ENCODE measurements at places on chromosomes 12 and 14. TPM values are rescaled to one million over a fixed set of nuclear protein-coding genes. Genes with fewer than 3 reads are reported as not detected.

ANKS1B gene
- total RNA-seq: 0.98 TPM

LLPH gene
- 11.2 TPM for total RNA-seq

KRT80 gene
- total RNA-seq: 30.1 TPM

P2RX2 gene
- total RNA-seq: not detected

FGF23 gene
- total RNA-seq: not detected

TGM1 gene
- total RNA-seq: 2.6 TPM

KERA gene
- not detected for total RNA-seq

ABCD2 gene
- not detected for total RNA-seq

KRT71 gene
- not detected for total RNA-seq

TPPP2 gene
- total RNA-seq: not detected

PPP4R4 gene
- not detected for total RNA-seq

DIO3 gene
- 4.9 TPM for total RNA-seq

RNASE3 gene
- total RNA-seq: not detected

Data from PC-3 (cell line).